Heart left ventricle (tissue), 16 donors: ENCODE measurements at places on chromosomes 2 and 18. TPM values are rescaled to one million over a fixed set of nuclear protein-coding genes. Genes with fewer than 3 reads are reported as not detected.

GRCh38 chr2:66464930-66465637 lies 30.2 kb downstream of the MEIS1 start:
- DNase-seq: no peak

DNA sequence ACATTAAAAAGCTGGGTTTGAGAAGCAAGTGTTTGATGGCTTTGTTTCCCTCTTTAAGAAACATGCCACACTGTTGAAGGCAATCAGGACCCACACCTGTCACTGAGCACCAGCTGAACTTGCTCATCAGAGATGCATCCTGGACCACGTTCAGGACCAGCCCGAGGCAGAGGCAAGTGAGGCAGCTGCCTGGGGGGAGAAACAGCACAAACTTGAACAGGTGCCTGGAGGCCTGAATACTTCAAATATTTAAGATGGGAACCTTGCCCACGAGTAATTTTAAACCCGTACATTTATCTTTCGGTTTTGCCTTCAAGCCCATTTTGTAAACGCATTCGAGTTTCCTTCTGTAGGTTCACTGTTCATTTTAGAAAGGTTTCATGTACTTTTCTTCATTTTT lies 421.3 kb downstream of the NYAP2 start:
- DNase-seq: no peak

DNA sequence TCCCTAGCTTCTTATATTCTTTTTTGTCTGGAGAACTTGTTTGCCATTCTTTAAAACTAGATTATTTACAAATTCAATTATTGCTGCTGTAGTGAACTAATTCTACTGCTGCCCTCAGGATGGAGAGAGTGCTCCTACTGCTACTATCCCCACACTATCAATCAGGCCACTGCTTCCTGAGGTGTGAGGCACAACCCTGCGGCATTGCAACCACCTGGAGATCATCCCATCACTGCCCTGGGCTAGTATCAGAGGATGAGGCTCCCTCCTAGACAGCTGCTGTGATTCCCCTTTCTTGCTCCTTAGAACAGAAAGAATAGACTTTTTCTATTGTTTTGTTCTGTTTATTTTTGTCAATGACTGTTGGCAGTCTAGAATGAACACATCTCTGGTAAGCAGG lies 146.6 kb downstream of the CDH19 start:
- no peak for DNase-seq

DNA sequence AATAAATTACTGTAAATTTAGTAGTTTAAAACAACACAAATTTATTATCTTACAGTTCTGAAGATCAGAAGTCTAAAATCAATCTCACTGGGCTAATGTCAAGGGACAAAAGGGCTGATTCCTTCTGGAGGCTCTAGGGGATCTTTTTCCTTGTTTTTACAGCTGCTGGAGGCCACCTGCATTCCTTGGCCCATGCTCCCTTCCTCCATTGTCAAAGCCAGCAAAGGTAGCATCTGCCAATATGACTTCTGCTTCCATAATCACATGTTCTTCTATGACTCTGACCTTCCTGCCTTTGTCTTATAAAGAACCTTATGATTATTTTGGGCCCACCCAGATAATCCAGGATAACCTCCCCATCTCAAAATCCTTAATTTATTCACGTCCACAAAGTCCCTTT lies 46.0 kb upstream of the FAM136A start:
- DNase-seq: no peak

DNA sequence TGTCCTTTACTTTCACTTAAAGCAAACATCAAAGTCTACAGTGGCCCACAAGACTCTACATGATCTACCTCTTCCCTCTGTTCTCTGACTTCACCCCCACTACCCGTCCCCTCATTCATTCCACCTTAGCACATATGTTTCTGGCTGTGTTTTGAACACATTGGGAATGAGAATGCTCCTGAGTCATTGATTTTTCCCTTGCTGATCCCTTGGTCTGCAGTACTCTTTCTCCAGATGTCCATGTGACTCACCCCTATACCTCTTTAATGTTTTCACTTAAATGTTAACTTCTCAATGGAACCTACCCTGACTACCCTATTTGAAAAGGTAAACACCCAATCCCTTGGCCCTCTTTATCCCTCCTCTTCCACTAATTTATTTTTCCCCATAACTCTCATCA lies 30.7 kb upstream of the FRZB start:
- no peak for DNase-seq

LGALSL gene
- 6.4 TPM for total RNA-seq

DNA sequence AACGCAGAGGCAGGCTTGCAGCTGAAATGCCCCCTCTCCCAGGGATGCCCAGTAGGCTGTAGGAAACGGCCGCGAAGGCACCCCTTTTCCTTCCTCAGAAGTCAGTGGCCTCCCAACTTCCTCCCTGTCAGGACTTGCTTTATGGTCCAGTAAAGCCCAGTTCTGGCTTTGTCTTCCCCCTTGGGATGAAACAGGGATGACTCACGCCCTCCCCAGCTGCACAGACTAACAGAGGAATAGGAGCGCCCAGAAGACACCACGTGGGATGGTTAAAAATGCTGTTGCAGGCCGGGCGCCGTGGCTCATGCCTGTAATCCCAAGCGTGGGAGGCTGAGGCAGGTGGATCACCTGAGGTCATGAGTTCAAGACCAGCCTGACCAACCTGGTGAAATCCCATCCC lies 6.9 kb downstream of the CREG2 start:
- peak; percentile 79 for DNase-seq

GRCh38 chr2:126655051-126655450 lies 907 bp upstream of the GYPC start:
- peak; percentile 70 for DNase-seq

DNA sequence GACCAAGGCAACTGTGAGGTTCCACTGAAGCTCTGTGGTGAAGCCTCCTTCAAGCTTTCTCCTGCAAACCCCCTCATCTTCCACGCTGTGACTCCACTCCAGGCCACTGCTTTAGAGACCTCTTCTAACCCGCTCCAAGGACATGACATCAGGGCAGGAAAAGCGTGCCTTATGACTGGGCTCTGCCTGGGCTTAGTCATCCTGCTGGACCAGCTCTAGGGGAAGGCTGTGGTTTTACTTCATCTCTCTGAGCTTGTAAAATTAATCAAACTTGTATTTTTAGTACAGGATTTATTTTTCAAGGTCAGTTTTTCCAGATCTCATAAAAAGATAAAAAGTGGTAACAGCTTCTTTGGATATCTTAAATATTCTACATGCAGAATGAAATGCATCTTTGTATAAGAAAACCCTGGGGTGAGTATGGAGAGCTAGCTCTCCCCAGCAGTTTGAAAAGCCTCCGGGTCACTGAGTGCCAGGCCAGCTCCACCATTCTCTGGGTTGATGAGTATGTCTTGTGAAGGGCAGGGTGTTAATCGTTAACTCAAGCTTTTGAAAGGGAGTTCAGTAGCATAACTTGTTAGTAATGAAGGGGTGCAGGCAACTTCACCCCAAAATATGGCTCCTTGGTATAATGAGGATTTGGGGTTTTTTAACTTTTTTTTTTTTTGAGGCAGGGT lies 33.1 kb upstream of the YPEL5 start:
- no peak for DNase-seq

SYT4 gene
- not detected for total RNA-seq

GRCh38 chr2:151336863-151337371 lies 20.5 kb upstream of the TNFAIP6 start:
- DNase-seq: no peak

- DNase-seq: no peak
Observed at GRCh38 chr2:98172951-98173350, 86.0 kb downstream of the VWA3B start.

- DNase-seq: no peak
Observed at GRCh38 chr2:15895615-15896469, 44.5 kb upstream of the MYCN start.

EFEMP1 gene
- 188 TPM for total RNA-seq

- no peak for DNase-seq
Observed at GRCh38 chr2:5982903-5983265, 290.7 kb downstream of the SOX11 start.

DNA sequence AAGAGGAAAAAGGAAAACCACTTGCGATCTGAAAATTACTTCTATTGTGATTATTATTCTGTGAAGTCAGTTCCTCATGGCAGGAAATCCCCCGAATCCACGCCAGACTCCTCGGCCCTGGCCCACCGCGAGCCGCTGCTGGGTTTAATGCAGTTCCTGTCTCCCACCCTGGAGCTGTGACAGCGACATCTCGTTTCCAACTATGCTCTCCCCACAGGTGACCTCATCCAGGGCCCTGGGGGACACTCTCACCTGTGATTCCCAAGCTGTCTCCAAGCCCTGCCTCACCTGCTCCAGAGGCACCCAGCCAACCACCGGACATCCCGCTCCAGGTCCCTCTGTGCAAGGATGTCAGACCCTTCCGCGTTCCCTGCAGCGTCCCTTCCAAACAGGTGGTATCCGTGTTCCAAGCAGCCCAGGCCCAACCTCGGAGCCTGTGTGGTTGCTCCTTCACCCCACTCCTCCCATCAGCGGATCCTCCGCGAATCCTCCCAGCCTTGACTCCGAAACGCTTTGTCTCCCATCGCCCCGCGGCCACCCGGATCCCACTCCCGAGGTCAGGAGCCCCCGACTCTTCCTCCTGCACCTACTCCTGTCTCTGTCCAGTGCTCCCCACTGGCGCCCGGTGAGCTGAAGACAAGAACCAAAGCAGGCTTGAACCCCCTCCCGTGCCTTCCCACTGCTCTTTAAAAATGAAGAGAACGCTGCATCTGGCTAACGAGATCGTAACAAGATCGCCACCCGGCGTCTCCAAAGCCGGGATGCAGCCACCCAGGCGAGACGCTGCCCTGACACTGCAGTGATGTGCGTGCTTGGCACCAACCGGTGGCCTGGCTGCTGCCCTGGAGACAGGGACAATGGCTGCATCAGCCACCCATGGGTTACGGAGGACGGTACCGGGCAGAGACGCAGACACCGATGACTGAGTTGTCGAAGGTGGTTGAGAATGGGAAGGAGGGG lies 96.5 kb downstream of the NDUFA10 start:
- DNase-seq: no peak

DNA sequence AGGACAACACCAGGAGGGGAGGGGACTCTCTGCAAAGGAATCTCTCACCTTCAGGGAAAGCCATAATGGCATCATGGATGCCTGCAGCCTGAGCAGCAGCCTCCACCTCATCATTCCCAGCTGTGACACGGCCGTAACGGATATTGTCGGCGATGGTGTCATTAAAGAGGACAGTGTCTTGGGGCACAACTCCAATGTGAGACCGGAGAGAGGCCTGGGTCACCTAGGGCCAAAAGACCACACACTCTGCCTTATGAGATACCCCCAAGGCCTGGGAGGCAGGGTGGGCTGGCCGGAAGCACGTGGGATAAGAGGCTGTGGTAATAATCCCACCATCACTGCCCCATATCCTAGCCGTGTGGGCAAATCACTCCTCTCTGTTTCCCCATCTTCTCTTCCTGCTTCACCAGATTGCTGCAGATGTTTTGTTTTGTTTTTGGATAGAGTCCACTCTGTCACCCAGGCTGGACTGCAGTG lies 4.3 kb downstream of the ZFAND2B start:
- DNase-seq: no peak

RAB6D gene
- total RNA-seq: not detected

GRCh38 chr18:27863780-27864430 lies 313.0 kb downstream of the CDH2 start:
- peak; percentile 39 for DNase-seq

ARHGAP25 gene
- 6.2 TPM for total RNA-seq

CFAP65 gene
- not detected for total RNA-seq

- no peak for DNase-seq
Observed at GRCh38 chr2:188076149-188077056, 215.3 kb upstream of the GULP1 start.

PSMA8 gene
- total RNA-seq: not detected

- no peak for DNase-seq
Observed at GRCh38 chr2:83470928-83471327, 988.2 kb downstream of the SUCLG1 start.

BOLL gene
- not detected for total RNA-seq

METTL4 gene
- 4.7 TPM for total RNA-seq

DNA sequence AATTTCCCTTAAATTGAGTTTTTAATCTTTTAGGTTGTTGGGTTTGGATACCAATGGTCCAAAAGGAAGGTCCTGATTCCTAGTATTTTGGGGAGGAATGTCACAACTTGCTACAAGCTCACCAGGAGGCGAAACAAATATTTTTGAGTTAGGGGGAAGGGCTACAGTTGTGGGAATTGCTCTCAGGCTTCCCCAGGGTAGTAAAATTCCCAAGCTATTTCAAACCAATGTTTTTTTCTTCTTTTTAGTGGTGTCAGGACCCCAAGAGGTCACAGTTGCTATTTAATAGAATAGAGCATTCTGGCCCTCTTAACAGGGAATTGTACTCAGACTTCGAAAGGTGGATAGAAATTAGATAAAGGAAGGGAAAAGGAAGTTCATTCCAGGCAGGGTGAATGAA lies 68.5 kb upstream of the ST3GAL5 start:
- DNase-seq: no peak

- DNase-seq: no peak
Observed at GRCh38 chr2:9705196-9705595, 74.4 kb upstream of the YWHAQ start.

NEU2 gene
- not detected for total RNA-seq

- no peak for DNase-seq
Observed at GRCh38 chr2:179251870-179252269, 12.8 kb downstream of the SESTD1 start.

DNA sequence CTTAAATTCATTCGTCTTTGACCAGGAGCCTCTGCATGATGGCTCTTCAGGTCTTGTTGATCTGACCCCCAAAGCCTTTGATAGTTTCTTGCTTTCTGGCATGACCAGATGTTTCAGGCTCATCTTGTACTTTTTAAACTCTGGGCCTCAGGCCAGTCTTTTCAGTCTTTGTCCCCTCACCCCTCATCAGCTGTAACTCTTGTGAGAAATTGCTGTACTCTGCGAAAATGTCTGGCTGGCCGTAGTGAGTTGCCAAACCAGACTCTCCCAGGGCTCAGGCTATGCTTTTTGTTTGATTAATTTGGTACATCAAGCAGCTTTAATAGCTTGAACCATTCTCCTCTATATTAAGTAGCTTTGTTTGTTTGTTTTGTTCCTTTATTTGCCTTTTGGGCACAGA lies 75.9 kb downstream of the BABAM2 start:
- no peak for DNase-seq

DNA sequence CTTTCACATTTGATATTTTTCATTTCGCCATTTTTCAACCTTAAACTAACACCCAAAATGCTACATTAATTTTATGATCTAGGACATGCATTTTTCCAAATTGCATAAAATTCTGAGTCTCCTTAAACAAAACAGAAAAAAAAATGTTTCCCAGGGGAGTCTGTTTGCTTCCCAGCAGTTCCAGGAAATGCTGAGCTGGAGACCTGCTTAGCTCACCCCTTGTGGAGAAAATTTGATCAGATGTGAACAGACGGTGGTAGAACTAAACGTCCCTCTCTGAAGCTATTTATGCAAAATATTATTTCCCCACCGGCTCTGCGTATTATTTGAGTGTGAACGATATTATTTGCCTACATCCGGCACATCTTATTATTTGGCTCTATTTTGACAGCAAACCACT lies 74.9 kb upstream of the AGAP1 start:
- DNase-seq: no peak

DNA sequence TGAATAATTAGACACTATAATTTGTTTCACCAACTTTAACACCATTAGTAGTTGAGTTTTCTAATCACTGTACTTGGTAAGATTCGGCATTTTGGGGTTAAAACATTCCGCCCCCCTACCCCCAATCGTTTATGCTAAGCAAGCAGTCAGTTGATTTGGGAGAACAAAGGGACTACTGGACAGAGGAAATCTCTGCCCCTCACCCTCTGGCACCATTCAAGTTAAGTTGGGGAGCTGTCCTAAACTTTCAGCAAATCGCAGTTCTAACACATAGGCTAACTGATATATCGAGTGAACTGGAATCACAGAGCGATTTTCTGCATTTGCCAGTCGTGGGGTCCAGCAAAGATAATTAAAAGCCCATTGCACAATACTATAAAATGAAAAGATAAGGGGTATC lies 5.6 kb downstream of the KLF7 start:
- DNase-seq: no peak

CCDC148 gene
- total RNA-seq: 1.2 TPM
